ENCODE measurements at places on chromosomes 6 and 20.

DNA sequence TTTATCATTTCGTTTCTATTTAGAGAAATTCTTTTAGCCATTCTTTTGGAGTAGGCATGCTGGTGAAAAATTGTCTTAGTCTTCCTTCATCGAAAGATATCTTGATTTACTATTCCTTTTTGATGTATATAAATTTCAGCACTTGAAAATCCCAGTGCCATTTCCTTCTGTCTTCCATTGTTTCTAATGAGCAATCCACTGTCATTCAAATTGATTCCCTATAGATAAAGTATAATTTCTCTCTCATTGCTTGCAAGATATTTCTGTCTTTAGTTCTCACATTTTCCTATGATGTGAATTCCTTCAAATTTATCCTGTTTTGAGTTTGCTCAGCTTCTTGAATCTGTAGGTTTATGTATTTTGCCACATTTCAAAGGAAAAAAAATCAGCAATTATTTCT lies 251.1 kb upstream of the CHD6 start:
- no peak for DNase-seq

- no peak for DNase-seq
These were observed 276.0 kb downstream of the TFAP2A start for GRCh38 chr6:10138917-10139316.

GRCh38 chr6:1574890-1575209 lies 34.9 kb upstream of the FOXC1 start:
- DNase-seq, result no peak

GRCh38 chr6:125791820-125792165 lies 1.0 kb downstream of the NCOA7 start:
- no peak for DNase-seq

- no peak for DNase-seq
These were observed 194.4 kb upstream of the PLCB4 start for GRCh38 chr20:8874437-8874836.

- no peak for DNase-seq
These were observed 1.5 kb upstream of the RREB1 start for GRCh38 chr6:7106215-7106751.

- DNase-seq, result no peak
These were observed 134.5 kb downstream of the JARID2 start for GRCh38 chr6:15380351-15380750.

GRCh38 chr20:46639587-46639986 lies 11.7 kb downstream of the SLC13A3 start:
- no peak for DNase-seq

- no peak for DNase-seq
These were observed 100.6 kb downstream of the SOX4 start for GRCh38 chr6:21694168-21694567.

GRCh38 chr6:80126657-80127345 lies 20.3 kb downstream of the BCKDHB start:
- DNase-seq, result no peak

- DNase-seq, result no peak
These were observed 246.5 kb downstream of the ERMARD start for GRCh38 chr6:169997930-169998218.

- no peak for DNase-seq
These were observed 63.6 kb upstream of the NOX3 start for GRCh38 chr6:155519176-155519738.

DNA sequence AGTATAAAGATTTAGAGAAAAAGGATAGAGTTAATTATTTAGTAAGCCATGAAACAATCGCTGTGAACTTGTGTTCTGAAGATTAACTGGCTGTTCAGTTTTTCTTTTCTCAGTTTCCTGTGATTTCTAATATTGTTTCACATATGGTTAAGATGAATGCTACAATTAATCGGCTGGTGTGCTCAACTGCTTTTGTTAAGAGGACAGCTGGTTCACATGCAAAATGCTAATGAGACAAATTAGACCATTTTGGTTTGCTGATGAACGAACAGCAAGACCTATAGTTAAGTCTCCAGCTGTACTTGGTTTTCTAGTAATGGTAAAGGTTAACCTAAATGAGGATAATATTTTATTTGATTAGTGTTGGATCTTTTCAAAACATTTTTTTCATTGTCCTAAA lies 10.8 kb upstream of the NHSL1 start:
- no peak for DNase-seq

DNA sequence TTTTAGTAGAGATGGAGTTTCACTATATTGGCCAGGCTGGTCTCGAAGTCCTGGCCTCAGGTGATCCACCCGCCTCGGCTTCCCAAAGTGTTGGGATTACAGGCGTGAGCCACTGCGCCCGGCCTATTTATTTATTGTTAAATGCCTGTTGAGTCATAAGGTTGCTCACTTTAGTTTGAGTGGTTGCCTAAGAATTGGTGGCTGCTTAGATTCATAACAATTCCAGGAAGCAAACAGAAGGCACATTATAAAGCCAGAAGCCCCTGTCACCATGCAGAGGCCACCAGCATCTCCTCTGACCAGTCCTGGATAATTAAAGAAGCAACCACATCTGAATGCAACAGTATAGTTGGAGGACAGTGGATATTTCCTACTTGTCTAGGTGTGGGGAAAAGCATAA lies 24.0 kb upstream of the ARMH2 start:
- no peak for DNase-seq

GRCh38 chr20:51221791-51222408 lies 199.0 kb upstream of the KCNG1 start:
- no peak for DNase-seq

- no peak for DNase-seq
These were observed 25.2 kb downstream of the GPX6 start for GRCh38 chr6:28490205-28490890.

DNA sequence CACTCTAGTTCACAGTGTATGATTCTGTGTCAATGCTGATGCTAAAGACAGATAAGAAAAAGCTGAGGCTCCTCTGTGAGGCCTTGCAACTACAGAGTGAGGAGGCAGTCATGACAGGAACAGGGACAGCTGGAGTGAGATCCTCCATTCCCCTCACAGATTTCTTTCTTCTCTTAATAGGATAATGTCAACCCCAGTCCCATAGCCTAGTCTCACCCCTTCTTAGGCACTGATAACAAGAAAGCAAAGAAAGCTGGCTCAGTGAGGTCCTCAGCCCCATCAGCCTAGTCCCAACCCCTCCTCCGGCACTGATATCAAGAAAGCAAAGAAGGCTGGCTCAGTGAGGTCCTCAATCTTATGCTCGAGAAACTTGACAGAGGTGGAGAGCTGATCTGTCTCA lies 2.1 kb upstream of the PTCHD4 start:
- DNase-seq, result no peak

DNA sequence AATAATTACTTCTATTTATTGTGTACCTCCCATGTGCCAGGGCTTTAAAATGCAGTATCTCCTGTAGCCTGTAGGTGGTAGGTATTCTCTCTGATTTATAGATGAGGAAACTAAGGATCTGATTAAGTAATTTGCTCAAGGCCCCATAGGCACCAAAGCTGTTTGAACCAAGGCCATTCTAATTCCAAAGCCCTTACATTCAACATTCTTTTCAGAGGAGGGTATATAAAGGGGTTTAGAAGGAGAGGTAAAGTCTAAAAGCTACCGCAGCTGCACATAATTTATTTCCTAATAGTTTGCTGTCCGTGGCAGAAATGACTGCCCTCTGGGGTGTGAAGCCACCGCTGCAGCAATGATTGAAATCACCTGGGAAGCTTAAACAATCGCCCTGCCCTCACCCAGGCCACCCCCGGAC lies 95.0 kb upstream of the FAM8A1 start:
- no peak for DNase-seq

DNA sequence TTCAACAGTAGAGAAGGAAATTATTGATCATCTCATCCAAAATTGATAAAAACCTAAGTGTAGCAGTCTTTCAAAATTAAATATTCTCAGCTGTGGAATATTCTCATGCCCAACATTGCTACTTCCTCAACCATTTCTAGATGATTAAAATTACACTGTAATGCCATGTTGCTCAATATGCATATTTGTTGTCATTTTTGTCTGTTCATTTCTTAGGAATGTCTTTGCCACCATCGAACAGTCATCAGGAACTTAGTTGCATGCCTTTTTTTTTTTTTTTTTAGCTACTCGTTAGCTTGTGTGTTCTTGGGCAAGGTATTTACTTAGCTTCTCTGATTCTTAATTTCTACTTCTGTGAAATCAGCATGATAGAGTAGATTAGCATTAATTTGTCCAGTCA lies 188.6 kb downstream of the DTNBP1 start:
- DNase-seq, result no peak

GRCh38 chr20:10602221-10602871 lies 71.5 kb downstream of the JAG1 start:
- no peak for DNase-seq

GRCh38 chr6:6556161-6556737 lies 32.3 kb upstream of the LY86 start:
- DNase-seq, result no peak

- DNase-seq, result no peak
These were observed 84.5 kb upstream of the LRFN2 start for GRCh38 chr6:40671694-40672050.

DNA sequence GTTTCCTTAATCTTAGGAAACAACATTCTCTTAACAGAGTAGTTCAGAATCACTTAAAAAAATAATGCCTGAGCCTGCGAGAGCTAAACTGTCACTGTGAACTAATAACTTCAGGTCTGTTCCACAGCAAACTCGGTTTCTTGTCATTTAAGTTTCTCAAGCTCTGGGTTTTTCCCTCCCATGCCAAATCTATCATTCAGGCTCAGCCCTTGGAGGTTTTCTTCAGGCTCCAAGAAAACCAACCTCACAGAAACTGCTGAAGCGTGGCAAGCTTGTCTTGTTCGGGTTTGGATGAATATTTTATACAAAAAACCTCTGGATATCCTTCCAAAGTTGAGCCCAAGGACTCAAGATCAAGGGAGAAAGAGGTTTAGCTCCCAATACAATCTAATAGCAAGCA lies 99.7 kb upstream of the SNX9 start:
- DNase-seq, result no peak

- DNase-seq, result no peak
These were observed 6.9 kb downstream of the TP53INP2 start for GRCh38 chr20:34710861-34711574.

- DNase-seq, result no peak
These were observed 94.7 kb upstream of the NXT1 start for GRCh38 chr20:23255716-23256385.

DNA sequence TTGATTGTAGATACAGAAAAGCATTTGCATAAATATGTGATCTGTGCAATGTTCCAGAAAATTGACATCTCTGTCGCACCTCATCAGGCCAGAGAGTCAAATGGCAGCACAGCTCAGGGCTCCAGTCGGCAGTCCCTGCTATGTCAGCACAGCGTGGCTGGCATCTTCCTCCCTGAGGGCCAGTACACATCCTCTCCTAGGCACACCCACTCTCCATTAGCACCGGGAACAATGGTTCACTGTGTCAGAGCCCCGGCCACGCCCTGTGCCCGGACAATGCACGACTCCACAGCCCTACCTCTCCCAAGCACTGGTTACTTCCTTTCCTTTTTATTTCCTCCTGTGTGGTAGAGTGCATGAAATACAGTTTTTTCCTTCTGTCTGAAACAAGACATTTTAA lies 114.9 kb downstream of the FOXC1 start:
- DNase-seq, result no peak

DNA sequence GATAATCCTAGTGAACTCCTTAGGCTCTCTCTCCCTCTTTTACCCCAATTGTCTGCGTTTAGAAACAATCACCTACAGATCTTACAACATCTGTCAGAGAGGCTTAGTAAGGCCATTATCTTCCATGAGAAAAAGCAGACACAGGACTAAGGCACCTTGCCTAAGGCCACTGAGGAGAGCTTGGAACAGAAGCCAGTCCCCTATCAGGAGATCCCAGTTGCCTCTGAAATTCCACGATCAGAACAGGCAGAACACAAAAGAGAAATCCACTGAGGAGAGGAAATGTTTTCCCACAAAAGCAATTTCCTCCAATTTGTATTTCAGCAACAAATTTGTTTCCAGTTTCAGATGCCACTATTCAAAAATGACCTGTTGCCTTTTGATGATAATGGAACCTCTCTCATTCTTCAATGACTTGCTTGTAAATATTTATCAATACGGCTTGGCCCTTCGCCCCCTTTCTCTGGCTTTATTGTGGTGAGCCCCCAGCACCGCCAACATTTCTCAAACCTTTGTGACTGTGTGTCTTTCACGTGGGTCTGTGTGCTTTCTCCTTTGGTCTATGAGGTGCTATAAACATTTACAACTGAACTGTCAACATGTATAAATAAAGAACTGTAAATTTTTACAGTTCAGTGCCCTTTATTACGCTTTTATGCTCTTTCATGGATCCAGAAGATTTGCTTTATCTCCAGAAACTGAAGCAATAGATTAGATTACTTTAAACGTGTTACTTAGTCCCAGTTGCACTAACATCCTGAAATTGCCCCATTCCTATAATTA lies 187.8 kb upstream of the PHACTR1 start:
- no peak for DNase-seq

DNA sequence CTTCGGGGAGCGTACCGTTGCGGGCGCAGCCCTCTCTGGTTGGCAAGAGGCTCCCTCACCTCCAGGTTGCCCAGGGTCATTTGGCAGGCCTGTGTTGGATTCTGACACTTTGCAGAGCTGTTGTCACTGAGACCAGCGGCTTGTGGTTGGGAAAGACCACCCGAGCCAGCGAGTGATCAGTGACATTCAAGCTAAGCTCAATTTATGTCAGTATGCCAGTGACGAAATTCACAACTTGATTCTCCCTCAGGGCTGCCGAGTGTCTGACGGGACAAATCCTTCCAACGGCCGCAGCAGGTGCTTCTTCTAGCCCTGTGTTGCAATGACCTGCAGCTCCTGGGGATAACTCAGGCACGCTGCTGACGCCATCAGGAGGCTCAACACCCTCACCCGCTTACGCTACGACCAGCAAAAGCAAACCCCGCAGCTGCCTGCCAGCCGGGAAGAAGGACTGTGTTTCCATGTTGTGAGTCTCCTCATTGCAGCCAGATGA lies 16.9 kb upstream of the SLC22A2 start:
- no peak for DNase-seq

DNA sequence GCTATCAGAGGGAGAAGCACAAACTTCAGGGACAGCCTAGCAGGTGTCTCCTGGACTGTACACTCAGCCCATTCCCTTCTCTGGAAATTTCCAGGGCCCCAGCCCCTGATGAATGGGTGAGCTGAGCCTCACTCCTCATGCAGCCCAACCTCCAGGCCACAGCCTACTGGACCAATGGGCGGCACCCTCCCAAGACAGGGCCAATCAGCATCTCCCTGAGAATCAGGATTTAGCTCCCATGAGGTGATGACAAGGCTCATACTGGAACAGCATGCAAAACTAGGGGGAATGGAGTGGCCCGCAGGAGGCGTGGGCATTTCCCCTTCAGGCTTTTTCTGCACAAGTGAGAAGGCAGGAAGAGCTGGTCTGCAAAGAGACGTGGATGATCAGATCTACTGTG lies 29.0 kb downstream of the NFATC2 start:
- DNase-seq, result no peak

Data from stimulated activated CD8-positive, alpha-beta memory T cell treated with anti-CD3 and anti-CD28 coated beads, Interleukin-4, amount 100 ng/mL, for 1 hour (primary cell).